ENCODE measurements at places on chromosomes 7 and 10.

DNA sequence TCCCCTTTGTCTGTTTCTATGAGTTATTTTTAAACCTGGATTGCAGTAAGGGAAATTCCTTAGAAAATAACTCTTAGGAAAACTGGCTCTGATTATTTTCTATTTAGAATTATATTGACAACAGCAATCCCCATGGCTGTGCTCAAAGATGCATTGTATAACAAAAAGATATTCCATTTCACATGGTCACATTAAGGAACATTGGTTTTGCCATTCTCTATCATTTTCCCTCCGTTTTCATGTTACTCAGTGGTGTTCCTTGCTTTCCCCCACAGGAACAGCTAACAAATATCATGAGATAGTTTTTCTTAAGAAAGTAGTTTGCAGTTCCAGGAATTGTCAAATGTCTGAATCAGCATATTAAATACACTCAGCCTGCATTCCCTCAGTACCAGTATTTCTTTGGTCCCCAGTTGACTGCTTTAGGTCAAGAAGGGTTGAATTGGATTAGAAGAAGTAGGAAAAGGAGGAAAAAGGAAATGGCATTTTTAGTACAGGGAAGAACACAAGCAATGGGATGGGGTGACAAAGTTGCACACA, 436.7 kb downstream of the TNS3 start:
- no peak for DNase-seq

DNA sequence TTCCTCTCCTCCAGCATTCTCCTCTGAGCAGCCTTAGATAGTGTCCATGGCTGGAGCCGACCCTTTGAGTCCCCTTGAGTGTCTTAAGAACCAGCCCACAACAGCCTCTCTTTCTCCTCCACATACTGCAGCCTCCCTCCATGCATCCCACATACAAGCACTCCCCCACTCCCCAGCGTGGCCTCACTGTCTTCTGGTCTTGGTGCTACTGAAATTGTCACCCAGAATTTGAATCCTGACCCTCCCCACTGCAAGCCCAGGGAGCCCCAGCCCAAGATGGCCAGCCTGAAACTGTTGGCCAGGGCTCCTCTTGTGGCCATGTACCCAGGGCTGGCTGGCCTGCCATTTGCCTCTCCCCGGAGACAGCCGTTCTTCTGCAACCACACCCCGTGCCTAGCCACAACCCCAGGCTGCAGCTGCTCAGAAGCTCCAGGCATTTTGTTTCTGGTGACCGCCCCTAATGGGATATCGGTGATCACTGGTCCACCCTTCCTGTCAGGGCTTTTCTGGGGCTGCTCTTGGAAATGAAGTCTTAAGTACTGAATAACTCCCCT, 18.8 kb upstream of the SH2D4B start:
- no peak for DNase-seq

GRCh38 chr10:89575031-89575430, 39.6 kb upstream of the SLC16A12 start:
- DNase-seq = no peak

DNA sequence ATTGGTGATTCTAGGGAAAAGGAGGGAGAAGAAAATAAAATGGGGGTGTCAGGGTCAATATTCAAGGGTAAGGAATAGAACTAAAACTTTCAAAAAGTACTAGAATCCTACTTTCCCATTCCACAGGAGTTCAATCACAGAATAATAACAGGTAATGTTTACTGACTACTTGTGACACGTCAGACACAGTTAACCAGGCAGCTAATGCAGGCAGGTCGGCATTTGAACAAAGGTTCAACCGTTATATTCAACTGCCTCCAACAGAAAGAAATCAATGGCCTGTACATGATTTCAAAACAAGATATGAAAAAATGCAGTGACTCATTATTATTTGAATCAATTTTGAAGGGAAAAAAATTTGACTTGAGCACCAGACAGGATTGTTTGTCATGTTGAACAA, 3.1 kb downstream of the ASB15 start:
- DNase-seq = no peak

- DNase-seq = no peak
These were observed 2.9 kb downstream of the ELN start for GRCh38 chr7:74030861-74031260.

Data from activated T-cell treated with anti-CD3 and anti-CD28 coated beads for 48 hours (primary cell).